Testis (tissue), 5 donors: ENCODE measurements at places on chromosomes 7 and 10.

DNA sequence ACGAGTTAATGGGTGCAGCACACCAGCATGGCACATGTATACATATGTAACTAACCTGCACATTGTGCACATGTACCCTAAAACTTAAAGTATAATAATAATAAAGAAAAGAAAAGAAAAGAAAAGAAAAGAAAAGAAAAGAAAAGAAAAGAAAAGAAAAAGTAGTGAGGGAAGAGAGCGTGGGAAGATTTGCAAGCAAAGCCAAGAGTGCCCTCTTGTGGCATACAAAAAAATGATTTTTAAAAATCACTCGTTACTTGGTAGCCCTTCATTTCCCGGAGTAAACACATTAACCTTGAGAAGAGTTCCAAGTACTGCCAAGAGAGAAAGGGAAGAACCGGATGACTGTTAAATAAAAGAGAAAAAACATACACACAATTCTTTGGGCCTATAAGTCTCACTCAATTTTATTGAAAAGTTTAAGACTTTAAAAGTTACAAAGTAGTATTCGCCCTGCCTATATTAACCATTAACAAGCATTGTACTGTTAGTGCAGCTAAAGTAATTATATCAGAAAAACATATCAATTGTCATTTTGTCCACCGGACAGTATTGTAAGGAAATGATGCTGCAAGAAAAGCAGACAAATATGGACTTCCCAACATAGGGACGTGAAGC, 6.2 kb upstream of the CH25H start:
- DNase-seq, result no peak

- no peak for DNase-seq
Measured at GRCh38 chr10:35561715-35562114, 43.4 kb upstream of the GJD4 start.

DNA sequence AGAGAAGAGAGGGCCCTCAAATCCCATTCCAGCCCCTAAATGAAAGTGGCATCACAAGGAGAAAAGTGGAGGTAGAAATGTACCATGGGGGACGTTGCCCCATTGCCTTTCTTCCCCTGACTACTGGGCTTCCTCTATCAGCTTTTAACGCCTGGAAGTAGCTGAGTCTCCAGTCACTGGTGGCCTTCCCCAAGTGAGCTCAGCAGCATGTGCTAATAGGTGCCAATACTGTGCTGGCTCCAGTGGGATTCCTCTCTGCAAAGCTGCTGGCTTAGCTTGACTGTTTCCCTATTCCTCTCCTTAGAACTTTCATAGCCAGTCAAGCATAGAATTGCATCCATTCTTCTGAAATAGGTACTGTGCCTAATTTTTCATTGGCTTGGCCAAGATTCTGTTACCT, 32.6 kb downstream of the LRRC4 start:
- no peak for DNase-seq

- DNase-seq, result no peak
Measured at GRCh38 chr7:106476751-106477150, 184.2 kb downstream of the CCDC71L start.

DNA sequence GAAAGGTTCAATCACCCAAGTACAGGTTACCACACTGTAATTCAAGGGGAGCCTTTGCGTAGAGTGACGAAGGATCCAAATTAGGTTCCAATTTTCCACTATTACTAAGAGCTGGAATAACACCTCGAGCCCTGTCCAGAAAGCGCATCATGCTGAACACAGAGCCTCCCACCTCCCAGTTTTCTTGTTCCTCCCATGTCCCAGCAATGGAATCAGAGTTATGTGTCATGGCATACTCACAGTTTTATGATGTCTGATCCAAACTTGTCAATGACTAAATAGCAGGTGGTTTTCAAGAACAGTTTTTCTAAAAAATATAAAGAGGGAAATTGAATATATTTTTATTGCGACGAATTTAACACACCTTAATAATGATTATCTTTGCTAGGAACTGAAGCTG, 50.6 kb downstream of the AOAH start:
- no peak for DNase-seq
